ENCODE measurements at places on chromosomes 2 and 18.

- DNase-seq, result no peak
Observed at GRCh38 chr18:24138789-24139616, at the start of gene CABYR. Gene CABYR (plus strand): TSS chr18:24139062. CDS start chr18:24143115, 4,053 bp downstream.

DNA sequence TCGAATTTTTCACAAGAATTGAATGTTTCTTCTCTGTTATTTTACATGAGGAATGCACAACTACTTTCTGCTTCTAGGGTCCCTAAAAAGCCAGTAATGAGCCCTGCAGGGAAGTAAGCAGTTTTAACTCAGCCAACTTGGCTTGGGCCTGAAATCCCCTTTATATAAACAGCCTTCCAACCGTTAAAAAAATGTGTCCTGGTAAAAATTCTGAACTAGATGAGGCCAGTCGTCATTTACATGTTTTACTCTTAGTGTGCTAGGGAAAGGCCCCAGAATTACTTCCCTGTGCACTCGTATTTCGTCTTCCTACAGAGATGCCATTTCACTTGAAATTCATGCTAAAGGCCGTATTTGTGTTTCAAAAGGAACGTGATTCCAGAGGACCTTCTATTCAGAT is 42.4 kb upstream of the RPE start:
- no peak for DNase-seq

DNA sequence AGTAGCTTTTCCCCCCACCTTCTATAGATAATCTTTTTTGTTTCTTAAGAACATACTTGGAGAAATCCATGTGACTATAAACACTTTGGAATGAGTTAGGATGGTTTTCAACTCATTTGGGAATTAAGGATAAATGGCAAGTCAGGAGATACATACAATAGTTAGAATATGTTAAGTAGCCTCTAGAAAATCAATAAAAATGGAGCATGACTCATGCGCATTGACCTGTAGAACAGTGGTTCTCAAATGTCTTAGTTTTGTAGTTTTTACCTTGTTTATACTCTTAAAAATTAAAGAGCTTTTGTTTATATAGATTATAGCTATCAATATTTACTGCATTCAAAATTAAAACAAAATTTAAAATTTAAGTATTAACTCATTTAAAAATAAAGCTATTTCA is 24.7 kb downstream of the NUP35 start:
- DNase-seq, result no peak

DNA sequence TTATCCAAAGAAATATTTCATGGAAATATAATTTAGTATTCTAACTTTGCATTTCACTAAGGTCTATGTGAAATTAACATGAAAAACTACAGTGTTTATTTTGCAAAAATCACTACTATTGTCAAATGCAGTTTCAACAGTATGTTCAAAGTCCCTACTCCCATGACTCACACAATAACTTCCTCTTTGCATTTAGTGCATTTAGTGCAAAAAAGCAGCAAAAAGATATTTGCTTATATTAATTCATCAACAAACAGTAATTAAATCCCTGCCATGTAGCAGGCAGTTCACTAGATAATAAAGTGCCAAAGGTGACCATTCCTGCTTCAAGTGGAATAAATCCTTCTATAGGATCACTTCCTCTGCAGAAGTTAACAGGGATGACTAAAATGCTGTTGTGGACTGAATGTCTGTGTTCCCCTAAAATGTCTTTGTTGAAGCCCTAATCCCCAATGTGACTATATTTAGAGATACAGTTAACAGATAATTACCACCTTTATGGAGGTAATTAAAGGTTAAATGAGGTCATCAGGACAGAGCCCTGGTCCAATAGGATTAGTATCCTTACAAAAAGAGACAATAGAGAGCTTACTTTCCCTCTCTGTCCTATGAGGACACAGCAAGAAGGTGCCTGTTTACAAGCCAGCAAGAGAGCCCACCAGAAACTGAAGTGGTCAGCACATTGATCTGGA is 61.7 kb downstream of the STK39 start:
- DNase-seq, result no peak

DNA sequence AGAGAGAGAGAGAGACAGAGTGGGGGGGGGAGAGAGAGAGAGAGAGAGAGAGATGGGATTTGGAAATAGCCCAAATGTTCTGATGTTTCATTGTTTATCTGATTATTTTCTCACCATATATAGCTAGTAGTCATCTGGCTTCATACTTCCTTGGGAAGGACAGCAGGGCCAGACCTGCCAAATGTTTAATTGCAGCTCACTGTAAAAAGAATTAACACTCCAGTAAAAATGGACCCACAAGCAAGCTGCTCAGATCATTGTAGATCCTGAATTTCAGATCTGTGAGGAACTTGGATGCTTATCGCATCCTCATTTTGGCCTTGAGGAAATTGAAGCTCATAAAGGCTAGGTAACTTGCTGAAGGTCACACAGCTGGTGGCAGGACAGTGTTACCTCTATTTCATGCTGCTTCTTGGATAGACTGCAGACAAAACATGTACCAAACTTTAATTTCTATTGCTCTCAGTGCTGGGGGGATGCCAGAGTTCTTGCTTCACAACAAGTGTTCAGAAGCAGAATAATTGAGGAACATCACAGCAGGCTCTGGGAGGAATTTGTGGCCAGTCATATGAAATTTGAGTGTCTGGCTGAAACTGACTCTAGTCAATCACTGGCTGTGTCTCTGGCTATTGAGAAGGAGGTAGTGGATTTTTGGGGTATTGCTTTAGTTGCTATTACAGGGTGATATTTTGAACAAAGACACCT is 223.5 kb downstream of the PIK3C3 start:
- no peak for DNase-seq

DNA sequence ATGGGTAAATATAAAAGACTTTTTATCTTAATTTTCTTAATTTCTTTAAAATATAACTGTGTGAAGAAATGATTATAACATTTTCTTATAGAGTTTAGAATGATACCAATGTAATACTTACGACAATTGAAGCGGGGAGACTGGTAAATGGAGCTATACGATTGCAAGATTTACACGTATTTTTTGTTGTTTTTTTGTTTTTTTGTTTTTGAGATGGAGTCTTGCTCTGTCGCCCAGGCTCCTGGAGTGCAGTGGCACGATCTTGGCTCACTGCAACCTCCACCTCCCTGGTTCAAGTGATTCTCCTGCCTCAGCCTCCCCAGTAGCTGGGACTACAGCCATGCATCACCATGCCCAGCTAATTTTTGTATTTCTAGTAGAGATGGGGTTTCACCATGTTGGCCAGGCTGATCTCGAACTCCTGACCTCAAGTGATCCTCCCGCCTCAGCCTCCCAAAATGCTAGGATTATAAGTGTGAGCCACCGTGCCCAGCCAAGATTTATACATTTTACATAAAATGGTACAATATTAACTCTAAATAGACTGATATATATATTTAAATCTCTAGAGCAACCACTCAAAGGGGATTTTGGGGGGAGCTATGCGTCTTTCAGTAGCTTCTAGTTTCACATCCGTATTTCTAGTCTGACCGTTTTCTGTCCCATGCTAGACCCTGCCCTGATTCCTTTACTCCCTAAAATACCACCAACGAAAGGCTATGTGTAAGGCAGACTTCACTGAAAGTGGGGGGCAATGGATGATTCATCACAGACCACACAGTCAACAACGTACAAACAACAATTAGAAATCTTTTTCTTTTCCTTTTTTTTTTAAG is 28.2 kb upstream of the ATG16L1 start:
- no peak for DNase-seq

- no peak for DNase-seq
Observed at GRCh38 chr2:233456111-233456510, 101.8 kb downstream of the DGKD start.

DNA sequence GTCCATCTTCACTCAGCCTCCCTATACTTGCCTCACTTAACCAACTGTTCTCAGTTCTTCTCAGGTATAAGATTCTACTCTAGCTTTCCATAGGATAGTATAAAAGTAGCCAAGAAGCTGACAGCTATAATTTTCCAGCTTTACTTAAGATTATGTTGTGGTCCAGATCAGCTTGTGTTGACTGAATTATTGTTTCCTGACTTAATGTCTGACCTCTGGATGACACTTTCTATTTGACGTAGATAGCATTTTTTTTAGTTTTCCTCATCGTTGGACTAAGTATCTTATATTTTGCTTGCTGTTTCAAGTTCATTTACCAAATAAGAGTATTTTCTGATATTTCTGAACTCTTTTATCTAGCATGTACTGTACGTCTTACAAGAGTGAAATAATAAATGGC is 1272.5 kb upstream of the CDH2 start:
- no peak for DNase-seq

DNA sequence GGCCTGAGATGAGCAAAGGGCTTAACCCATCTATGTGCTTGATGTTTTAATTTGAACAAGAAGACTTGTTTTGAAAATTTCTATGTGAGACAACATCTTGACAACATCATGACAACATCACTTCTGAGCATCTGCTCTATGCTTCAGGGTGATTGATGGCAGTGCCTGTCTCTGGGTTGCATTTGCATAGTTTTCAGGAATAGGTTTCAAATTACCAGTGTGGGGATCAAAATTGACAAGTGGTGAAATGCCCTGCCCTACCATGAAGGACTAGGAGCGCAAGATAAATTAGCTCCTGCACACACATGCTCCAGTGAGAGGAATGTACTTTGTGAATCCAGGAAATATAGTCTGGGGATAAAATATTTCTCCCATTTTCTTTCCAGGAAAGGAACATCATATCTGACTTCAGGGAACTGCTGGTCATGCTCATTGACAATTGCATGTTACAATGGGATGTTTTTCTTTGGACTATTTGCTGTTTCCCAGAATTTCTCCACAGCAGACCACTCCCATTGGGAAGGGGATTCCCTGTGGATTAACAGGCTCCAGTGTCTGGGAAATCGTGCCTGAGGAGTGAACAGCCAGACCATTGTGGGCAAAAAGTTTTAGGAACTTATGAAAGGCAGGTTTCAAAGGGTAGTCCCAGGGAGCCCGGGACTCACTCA is 45.3 kb upstream of the IL1R2 start:
- no peak for DNase-seq

GRCh38 chr2:238378230-238379095 is 48.3 kb upstream of the ASB1 start:
- no peak for DNase-seq

DNA sequence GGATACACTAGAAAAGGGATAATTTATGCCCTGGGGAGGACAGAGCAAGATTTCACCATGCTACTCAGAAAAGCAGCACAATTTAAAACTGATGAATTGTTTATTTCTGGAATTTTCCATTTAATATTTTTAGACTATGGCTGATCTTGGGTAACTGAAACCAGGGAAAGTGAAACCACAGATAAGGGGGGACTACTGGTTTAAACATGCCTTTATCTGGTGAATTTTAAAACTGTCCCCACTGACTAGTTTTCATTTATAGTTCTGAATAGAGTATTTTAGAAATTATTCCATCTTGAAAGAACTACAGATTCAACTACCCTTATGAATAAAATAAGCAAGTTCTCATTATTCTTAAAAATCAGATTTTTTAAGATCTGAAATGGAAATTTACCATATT is 15.0 kb downstream of the NFU1 start:
- no peak for DNase-seq

GRCh38 chr2:38615237-38615636 is 12.5 kb upstream of the HNRNPLL start:
- no peak for DNase-seq

DNA sequence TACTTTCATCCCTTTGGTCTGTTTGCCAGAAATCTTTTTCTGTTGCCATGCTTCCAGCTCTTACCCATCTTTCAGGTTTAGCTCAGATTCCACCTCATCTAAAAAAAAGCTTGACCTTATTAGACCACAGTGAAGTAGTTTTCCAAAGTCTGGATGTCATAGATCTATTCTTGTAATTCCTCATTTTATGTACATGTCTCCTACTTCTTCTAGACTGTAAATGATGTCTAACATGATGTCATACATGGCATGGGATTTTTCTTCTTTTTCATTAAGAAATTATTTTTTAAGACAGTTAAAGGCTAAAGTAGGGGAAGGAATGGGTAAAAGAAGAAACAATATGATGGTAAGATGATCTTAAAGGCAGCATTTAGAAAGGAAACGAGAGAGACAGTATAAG is 11.3 kb downstream of the GLS start:
- no peak for DNase-seq

DNA sequence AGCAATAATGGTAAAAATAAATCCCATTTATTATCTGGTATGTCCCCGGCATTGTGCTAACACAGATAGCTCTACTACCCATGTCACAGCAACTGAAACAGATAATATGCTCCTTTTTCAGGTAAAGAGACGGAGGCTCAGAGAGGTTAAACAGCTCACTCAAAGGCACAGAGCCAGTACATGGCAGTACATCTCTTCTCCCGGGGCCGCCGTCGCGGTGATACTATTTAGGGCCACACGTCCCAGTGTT is 693 bp upstream of the PDK1 start:
- DNase-seq, result no peak

Measured in CMK (cell line).